ENCODE measurements at places on chromosomes 13 and 19.

GRCh38 chr13:43000676-43001075 is 8.6 kb upstream of the EPSTI1 start:
- DNase-seq, result no peak

DNA sequence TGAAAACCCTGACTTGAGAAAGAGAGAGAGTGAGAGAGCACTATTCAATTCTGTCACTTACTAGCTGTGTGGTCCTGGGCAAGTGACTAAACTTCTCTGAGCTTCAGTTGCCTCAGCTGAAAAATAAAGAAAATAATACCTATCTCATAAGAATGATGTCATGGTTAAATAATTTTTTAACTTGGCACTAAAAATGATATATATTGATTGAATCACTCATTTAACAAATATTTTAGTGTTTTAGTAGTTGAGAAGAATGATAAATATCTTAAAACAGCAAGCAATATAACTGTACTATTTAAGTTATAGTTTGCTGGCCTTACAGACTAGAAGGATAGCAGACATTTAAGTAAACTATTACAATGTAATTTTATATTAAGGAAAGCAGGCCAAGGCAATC is 764.2 kb downstream of the DIAPH3 start:
- DNase-seq, result no peak

- no peak for DNase-seq
Measured at GRCh38 chr13:79479882-79480281, 1.1 kb upstream of the NDFIP2 start.

GRCh38 chr13:87295636-87296035 is 375.5 kb upstream of the SLITRK5 start:
- DNase-seq, result no peak

DNA sequence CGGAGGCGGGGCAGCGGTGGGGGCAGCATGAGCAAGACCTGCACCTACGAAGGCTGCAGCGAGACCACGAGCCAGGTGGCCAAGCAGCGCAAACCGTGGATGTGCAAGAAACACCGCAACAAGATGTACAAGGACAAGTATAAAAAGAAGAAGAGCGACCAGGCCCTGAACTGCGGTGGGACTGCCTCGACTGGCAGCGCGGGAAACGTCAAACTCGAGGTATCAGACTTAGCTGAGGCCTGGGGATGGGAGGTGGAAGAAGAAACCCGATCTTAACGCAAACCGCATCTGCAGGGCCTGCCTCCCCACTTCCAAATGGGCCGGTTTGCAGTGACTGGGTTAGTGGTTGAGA is 693 bp downstream of the RFXAP start:
- no peak for DNase-seq

- DNase-seq, result no peak
Measured at GRCh38 chr13:91907398-91907797, 509.0 kb downstream of the GPC5 start.

DNA sequence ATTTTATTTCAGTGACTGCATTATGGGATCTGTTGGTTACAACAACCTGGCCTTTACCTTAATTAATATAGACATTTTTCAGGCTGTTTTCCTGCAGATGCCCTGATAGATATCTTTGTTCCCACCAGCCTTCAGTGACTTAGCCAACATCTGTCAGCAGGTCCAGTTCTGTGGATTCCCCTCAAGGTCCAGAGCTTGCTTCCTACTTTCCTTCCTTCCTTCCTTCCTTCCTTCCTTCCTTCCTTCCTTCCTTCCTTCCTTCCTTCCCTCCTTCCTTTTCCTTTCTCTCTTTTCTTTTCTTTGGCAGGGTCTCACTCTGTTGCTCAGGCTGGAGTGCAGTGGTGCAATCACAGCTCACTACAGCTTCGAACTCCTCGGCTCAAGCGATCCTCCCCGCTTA is 14.4 kb upstream of the CYP2B6 start:
- no peak for DNase-seq

DNA sequence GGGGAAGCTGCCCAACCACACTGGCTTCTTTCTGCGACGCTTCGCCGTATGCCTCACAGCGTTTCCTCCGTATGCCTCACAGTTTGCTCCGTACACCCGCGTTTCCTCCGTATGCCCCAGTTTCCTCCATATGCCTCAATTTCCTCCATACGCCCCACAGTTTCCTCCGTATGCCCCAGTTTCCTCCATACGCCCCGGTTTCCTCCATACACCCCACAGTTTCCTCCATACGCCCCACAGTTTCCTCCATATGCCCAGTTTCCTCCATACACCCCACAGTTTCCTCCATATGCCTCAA is 22.6 kb downstream of the GAS6 start:
- no peak for DNase-seq

GRCh38 chr13:72853000-72853399 is 71.1 kb downstream of the PIBF1 start:
- no peak for DNase-seq

GRCh38 chr19:8396563-8397203 is 6.5 kb downstream of the RAB11B start:
- peak; percentile 49 for DNase-seq

DNA sequence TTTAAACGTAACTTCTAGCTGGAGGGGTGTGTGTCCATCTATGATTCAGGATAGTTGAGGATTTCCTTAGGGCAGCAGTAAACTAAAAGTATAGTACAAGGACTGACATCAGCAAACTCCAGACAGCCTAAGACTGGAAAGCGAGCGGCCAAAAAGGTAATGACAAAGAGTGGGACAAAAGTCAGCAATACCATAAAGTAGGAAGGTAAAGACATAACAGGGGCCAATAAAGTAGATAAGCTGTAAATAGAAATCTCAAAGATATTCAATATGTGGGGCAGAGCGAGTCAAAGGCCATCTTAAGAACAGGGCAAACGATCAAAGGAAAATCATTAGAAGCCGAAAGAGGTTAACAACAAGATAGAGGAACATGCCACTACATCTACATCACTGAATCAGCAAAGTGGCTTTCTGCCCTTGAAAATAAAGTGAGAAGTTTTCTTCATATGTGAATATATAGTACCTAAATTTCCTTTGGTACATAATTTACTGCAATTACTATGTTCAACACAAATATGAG is 167.2 kb downstream of the DIAPH3 start:
- no peak for DNase-seq

- DNase-seq, result no peak
Measured at GRCh38 chr13:30354493-30355383, 47.4 kb upstream of the KATNAL1 start.

DNA sequence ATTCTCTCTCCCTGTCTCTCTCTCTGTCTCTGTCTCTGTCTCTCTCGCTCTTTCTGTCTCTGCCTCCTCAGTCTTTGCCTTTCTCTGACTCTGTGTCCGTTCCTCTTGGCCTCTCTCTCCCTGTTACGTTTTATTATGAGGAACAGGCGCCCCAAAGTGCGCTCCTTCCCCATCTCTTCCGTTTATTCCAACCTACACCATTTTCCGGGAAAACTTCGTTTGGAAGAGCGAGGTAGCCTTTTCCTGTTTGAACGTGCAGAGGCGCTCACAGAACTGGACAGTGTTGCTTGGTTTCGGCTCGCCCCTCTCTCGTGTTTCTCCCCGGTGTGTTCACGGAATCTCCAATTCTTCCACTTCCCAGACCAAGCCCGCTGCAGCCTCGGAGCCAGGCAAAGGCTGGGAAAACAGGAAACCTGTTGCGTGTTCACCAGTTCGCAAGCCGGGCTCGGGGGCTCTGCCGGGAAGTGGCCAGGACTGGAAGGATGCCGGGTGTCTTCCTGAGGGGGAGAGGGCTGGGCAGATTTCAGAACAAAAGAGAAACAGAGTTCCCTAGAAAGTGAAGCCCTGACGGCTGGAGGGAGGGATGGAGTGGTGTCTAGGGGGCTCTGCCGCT is 605 bp downstream of the TMEM255B start:
- no peak for DNase-seq

DNA sequence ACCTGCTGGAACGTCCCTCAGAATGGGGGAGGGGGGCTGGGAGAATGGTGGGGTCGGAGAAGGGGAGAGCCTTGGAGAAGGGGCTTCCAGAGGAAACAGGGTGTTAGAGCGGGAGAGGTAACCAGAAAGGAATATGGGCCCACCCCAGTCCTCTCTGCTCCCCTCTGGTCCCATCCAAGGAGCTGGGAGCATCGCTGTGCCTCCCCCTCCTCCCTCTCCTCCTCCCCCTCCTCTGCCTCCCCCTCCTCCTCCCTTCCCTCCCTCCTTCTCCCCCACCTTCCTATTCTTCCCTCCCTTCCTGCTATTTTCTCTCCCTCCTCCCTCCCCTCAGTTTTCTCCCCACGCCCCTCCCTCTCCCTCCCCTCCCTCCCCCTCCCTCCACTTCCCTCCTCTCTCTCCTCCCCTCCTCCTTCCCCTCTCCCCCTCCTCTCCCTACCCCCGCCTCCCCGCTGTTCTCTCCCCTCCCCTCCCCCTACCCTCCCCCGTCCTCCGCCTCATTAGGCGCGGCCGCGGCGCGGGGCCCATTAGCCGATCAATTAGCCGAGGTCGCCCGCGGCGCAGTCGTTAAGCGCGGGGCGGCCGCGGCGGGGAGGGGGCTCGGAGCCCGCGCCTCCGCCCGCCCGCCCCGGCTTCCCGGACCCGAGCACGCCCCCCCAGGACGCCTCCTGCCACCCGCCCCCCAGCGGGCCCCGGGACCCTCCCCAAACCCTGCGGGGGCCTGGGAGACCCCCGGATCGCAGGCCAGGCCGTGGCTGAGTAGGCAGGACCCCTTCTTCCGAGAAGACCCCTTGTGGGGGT is 15.4 kb downstream of the TLE5 start:
- no peak for DNase-seq

DNA sequence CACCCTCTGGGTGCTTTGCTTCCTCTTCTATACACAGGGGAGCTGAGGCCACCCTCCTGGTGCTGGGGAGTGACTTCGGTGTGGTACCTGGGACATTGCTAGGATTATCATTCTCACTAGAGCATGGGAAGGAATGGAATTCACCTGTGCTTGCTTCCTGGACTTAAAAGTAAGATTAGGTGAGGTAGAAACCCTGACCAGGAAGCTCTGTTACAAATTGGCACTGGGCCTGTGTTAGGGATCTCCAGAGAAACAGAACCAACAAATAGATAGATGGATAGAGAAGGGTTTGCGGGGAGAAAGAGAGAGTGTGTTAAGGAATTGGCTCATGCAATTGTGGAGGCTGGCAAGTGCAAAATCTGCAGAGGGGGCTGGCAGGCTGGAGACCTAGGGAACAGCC is 13.9 kb upstream of the SIAH3 start:
- no peak for DNase-seq

- peak; percentile 69 for DNase-seq
Measured at GRCh38 chr19:38729653-38730469, 14.4 kb downstream of the CAPN12 start.

GRCh38 chr19:15318241-15318691 is 14.1 kb downstream of the BRD4 start:
- DNase-seq, result no peak

DNA sequence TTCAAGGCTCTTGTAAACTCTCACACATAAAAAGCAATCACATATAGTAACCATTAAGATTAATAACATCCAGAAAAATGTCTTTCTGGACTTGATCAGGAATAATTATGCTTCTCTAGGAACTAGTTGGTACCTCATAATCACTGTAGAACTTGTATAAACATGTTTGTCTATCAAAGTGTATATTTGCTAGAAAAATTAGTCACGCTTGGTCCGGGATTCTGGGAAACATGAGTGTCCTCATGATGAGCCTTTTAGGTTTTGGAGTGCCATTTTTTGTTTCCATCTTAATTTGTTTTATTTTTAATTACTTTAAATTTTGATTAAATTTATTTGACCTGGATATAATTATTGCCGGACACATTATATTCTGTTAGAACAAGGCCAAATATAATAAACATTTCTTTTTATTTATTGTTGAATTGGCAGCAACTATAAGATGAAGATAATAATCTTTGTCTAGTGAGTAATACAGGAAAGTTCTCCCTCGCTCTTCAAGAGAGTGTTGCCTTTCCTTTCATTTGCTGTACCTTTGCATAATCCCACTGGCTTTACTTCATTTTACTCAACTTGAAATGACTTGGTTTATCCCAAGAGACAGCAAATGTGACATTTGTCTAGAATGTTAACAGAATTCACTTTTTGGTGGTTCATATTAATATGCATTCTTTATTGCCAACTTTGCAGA is 207.0 kb downstream of the NALCN start:
- DNase-seq, result no peak

Measured in effector CD8-positive, alpha-beta T cell (primary cell).